ENCODE measurements at places on chromosomes 1 and 21.

DNA sequence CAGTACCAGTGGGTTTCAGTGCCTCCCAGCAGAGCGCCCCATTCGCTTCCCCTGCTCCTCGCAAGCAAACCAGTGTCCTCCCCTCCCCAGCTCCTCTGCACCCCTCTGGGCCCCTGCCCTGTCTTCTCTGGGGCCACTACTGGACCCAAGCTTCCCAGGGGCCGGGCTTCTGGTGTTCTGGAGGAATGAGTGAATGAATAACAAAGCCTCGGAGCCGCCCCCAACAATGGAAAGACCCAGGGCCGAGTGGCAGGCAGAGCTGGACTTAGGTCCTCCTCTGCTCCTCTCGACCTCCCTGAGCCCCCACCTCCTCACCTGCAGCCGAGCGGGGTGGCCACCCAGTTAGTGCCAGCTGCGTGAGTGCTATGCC is 37.6 kb downstream of the MATN1 start:
- no peak for DNase-seq

- DNase-seq = no peak
Measured at GRCh38 chr1:213817156-213817555, 170.6 kb upstream of the PROX1 start.

DNA sequence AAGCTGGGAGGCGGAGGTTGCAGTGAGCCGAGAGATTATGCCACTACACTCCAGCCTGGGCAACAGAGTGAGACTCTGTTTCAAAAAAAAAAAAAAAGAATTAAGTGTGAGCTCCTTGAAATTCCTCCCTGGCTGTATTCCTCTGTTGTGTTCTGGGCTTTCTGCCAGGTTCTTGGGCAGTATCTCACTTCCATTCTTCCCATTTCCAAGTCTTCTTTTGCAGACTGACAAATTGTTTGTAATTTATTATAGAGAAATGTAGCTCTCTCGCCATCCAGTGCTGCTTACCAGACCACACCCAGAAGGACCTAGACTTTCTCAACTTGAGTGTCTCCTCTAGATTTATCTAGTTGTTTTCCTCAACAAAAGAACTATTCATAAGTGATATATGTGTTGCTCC is 105.0 kb upstream of the ADGRL2 start:
- DNase-seq = no peak

- DNase-seq = no peak
Measured at GRCh38 chr1:21301794-21302440, 11.7 kb upstream of the ECE1 start.

GRCh38 chr1:183230413-183230812 is 44.3 kb downstream of the LAMC2 start:
- DNase-seq = no peak

DNA sequence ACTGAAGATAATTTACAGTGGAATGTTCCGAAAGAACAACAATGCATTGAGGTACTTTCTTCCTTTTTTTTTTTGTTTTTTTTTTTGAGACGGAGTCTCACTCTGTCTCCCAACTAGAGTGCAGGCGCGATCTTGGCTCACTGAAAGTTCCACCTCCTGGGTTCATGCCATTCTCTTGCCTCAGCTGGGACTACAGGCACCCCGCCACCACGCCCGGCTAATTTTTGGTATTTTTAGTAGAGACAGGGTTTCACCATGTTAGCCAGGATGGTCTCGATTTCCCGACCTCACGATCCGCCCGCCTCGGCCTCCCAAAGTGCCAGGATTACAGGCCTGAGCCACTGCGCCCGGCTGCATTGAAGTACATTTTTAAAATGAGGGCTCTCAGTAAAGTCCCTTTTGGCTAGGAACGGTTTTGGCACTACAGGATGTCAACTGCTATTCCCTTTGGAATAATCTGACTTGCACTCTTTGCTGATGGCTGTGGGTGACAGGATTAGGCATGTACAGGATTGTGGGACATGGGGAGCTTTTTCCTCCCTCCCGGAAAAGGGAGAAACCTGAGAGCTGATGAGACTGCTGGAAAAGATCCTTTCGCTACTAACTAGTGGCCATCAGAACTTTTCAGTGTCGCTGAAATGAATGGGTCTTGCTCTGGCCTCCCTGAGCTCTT is 56.9 kb upstream of the EDEM3 start:
- no peak for DNase-seq

DNA sequence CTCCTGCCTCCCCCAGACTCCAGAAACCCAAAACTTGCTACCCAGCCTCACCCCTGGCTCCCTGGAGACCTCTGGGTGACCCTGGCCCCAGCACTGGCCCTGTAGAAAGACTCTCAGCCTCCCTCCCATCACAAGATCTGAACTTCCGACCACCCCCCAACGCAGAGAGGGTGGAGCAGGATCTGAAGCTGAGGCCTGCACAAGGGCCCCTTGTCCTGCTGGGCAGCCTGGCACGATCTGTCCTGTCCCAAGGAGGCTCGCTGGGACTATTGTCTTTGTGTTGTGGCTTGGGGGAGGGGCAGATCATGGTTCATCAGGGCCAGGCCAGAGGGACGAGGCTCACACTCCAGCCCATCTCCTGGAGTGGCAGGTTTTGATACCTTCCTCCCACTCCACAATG is 20.0 kb downstream of the PHLDA3 start:
- DNase-seq = no peak

DNA sequence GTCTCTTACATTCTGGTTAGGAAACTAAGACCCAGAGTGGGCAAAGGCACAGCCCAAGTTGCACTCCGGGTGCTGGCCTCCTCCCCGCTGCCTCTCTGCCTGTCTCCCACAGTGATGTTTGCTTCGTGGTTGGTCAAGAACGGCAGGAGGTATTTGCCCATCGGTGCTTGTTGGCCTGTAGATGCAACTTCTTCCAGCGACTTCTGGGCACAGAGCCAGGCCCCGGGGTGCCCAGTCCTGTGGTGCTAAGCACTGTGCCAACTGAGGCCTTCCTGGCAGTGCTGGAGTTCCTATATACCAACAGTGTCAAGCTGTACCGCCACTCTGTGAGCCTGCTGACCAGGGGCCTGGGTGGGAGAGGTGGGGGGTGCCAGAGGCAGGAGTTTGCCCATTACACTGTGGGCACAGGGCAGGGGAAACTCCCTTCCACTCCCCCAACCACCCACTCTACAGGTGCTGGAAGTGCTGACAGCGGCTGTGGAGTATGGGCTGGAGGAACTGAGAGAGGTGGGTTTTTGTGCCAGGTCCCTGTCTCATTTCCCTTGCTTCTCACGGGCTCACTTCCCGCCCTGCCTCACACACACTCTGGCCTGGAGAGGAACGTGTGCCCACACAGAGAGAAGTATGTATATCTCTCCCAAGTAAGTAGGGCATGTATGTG is 1.9 kb downstream of the BTBD19 start:
- no peak for DNase-seq

All from activated CD4-positive, CD25-positive, alpha-beta regulatory T cell treated with anti-CD3 and anti-CD28 coated beads, Interleukin-2, amount 50 U/mL, for 16 hours (primary cell).